ENCODE measurements at places on chromosomes 6 and 20.

DNA sequence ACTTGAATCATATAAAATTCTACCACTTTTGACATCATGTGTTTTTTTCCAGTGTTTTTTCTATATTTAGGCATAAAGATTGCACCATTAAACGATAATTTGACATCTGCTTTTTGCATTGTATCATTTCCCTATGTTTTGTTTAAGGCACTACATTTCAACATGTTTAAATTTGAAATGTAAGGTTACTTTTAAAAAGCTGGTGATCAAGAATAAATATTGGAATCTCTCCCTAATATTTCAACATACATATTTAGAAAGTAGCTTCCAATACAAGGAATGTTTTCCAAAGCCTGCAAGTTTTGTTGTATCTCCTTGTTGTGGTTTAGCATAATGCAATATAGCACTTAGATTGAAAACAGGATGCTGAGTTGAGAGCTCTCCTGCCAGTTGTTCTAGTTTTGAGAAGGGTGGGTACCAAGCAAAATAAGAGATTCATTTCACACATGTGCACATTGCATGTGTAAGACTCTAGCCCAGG, 76.5 kb downstream of the SYNJ2 start:
- no peak for DNase-seq

DNA sequence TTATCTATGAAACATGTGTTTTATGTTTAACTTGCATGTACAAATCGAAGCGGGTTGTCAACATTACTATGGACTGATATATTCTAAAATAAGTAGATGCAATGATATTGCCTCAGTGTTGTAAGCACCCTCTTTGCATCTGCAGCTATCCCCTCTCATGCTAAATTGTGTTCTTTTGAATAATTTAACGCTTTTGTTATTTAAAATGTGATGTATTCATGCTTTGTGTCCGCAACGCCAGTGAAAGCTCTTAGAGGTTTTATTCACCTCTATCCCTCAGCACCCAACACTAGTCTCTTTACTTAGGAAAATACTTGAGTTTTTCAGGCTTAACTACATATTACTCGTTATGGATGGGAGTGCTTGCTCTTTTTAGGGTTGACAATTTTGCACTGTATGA, 173.7 kb upstream of the ID4 start:
- DNase-seq: no peak

DNA sequence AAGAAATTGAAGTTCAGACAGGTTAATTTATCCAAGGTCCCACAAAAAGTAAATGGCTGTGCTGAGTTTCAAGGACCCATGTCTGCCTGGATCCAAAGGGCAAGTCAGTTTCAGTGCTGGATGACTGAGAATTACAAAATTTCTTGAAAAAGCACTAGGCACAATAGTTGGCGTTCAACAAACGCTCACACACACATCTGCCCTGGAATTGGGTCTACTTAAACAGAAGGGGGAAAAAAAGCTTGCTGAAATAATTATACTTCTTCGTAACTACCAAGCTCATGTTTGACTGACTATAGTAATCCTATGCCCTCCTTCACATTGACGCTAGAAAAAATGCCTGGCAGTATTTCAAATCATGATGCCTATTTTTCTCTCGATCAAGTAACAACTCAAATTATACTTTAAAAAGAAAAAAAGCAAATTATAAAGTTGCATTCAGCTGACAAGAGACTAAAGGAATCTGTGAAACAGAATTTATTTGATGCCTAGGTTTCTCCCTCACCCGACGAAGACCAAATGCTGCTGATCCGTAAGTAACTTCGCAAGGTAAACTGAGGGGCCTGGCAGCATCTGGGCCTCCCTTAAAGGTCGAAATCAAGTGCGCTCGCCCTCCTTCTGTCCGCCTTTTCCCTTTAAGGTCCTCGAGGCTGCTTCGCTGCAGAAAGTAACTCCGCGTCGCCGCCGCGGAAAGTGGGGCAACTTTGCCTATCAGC, 650 bp upstream of the CD2AP start:
- DNase-seq: no peak

GRCh38 chr20:58890518-58891085, 38.1 kb downstream of the GNAS start:
- peak; percentile 68 for DNase-seq

DNA sequence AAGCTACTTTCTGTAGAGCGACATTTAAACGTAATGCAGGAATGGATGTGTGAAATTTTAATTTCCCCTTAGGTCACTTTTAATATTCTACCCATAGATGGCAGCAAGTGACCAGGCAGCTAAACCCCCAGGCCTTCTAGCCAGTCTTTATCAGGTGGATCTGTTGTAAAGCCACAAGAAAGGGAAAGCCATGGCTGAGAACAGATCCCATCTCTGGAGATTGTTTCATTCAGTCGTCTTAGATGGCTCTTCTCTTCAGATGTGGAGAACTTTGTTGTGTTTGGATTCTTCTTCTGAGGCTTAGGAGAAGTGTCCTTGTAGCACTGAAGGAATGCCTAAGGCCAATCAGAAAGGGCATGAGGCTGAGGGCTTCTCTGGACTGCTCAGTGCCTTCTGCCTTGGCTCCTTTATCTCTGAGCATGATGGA, 15.8 kb upstream of the RNF182 start:
- DNase-seq: peak; percentile 65

GRCh38 chr6:82832811-82833210, 232.8 kb downstream of the UBE3D start:
- no peak for DNase-seq

- no peak for DNase-seq
These were observed 564.8 kb downstream of the RFPL4B start for GRCh38 chr6:112911959-112912358.

- DNase-seq: no peak
These were observed 261.4 kb upstream of the TFAP2D start for GRCh38 chr6:50451826-50452400.

DNA sequence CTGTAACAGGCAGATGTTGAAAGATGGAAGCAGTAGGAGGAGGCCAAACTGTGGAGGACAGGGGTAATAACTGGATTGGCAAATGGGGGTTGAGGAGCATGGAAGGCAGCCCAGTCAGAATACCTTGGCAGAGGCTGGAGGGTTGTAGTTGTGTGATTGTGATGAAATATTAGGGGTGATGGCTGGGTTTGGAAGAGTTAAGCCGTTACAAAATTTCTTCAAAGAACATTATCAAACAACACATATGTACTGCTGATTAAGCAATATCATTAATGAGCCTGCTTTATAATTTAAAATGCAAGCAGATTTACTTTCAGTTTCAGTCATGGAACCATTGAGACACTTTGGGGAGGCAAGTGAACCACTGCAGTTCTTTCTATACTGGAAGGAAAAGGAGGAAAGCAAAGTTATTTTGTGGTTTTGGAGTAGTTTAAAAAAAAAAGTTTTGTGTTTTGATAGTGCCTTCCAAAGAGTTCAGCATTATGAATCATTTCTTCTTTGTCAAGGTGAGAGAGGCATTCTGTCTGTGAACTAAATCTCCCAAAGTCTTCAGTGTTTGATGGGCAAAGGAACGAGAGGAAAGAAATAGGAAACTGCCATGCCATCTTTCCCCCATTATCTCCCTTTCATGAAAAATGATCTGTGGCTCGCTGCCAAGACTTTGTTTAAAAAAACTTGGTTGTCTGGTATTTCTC, 20.7 kb downstream of the FOXO3 start:
- DNase-seq: peak; percentile 51

DNA sequence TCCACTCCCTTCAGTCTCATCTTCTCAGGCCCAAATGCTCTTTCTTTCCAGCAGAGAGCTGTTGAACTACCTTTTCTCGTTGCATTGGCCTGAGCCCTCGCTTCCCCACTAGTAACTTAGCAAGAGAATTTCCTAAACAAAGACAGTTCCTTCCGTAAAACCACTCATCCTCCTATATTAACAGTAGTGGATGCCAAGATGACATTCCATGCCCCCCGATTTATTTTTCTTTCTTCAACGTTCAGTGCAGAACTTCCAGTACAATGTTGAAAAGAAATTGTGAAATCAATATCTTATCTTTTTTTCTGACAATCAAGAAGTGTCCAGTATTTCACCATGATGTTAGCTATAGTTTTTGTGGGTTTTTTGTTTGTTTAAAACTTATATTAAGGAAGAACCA, 45.8 kb downstream of the SOX4 start:
- no peak for DNase-seq

- no peak for DNase-seq
These were observed 41.2 kb upstream of the PROKR2 start for GRCh38 chr20:5357946-5358345.

DNA sequence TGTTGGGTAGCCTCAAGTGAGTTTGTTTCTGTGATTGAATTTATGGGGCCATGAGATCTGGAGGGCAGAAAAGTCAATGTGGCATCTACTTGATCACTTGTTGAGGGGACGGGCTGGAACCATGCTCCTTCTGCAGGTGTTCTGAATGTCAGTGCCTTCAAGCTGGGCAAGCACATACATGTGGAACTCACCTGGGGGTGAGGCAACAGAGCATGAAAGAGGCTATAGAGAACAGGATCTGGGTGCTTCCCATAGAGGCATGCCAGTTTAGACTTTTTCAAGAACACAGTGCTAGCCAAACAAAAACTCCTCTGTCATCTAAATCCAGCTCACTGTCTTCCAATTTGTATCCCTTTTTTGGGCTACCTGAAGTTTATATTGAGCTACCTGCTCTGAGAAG, 77.8 kb upstream of the SLC35B3 start:
- DNase-seq: no peak

GRCh38 chr20:47237715-47238114, 118.8 kb downstream of the ZMYND8 start:
- DNase-seq: no peak

DNA sequence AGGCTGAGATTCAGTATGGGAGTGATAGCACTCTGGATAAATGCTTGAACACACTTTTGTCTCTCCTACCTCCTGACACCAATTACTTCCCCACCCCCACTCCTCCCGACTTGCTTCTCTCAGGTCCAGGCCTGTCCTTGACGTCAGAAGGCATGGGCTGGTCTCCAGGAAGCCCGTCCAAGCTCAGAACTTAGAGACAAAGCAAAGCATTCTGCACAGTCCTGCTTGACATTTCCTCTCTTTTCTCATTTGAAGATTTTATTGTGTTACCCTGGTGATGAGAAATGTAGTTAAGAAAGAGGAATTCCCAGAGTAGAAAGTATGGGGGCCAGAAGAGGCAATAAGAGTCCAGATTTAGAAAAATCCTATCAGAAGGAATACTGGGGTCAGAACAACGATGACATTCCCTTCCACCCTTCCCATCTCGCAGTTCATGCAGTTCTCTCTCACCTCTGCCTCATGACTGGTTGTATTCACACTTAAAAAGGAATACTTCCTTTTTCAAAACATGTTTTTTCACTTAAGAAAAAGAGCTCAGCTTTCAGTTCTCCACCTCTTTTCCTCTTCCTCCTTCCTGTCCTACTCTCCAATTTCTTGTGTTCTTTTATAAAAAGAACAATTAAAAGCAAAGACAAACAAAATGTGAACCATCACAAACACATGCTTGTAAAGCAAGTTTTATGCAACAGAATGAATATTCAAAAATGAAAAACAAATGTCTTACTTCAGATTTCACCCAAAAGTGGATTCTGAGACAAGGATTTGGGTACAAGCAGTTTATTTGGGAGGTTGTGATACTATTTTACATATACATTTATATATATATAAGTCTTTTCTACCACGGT, 18.5 kb upstream of the FAM184A start:
- DNase-seq: no peak

DNA sequence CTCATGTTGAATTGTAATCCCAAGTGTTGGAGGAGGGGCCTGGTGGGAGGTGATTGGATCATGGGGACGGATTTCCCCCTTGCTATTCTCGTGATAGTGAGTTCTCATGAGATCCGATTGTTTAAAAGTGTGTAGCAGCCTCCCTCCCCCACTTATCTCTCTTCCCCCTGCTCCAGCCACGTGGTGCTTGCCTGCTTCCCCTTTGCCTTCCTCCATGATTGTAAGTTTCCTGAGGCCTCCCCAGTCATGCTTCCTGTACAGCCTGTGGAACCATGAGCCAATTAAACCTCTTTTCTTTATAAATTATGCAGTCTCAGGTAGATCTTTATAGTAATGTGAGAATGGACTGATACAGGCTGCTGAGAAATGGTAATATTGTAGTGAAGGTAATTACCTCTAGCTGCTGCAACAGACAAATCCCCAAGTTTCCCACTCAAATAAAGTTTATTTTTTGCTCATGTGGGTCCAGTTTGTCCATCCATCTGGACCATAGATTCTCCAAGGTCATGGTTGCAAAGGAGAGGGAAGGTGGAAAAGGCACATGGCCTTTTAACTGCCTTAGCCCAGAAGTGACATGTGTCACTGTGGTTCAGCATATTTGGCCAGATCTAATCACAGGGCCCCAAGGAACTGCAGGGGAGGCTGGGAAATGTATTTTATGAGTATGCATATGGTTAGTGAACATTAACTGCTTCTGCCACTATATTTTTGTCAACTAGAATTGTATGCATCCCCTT, 89.2 kb downstream of the TRMT11 start:
- DNase-seq: no peak

DNA sequence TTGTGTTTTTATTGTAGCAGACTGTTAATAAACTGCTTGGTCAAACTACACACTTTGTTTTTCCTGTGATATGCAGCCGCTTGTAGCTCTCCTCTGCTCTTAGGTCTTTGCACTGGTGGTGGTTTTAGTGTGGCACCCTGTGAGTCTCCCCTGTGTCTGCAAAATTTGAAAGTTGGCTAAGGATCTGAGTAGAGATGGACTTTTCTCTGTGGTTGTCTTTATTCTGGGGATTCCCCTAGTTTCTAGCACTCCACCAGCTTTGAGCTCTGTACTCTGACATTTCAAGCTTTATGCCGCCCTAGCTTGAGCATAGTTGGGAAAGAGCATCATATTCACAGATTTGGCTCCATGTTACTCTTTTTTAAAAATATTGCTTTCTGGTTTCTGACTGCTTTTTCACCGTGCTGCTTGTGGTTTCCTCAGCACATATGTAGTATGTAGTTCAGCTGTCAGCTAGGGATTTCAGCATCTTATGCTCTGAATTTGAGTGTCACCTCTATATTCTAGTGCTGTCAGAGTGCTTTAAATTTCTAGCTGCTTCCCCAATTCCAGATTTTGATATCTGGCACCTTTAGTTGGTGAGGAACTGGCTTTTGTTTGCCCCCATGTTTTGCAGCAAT, 25.4 kb downstream of the CDYL start:
- no peak for DNase-seq

DNA sequence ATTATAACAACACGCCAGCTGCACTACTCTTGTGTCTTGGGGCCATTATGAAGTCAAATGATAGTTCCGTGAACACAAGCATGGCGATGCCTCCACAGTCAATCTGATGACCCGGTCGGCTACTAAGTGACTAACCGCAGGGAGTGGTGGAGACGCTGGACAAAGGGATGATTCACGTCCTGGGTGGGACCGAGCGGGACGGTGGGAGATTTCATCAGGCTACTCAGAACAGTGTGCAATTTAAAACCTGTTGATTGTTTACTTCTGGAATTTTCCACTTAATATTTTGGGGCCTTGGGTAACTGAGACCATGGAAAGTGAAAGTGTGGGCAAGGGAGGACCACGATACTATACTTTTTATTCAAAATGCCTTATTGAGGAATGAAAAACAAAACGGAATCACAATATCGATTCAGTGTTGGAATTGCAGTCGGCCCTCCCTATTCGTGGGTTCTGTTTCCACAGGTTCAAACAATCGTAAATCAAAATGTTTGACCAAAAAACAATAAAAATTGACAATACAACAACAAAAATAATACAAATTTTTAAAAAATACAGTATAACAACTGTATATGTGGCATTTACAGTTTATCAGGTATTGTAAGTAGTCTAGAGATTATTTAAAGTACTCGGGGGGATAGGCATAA, 66.5 kb downstream of the MYLK4 start:
- DNase-seq: no peak
